Right cardiac atrium (tissue), 5 donors: ENCODE measurements at places on chromosomes 7 and 10. TPM values are rescaled to one million over a fixed set of nuclear protein-coding genes. Genes with fewer than 3 reads are reported as not detected.

GRCh38 chr10:24350070-24350921 is 141.4 kb downstream of the KIAA1217 start:
- no peak for DNase-seq

DNA sequence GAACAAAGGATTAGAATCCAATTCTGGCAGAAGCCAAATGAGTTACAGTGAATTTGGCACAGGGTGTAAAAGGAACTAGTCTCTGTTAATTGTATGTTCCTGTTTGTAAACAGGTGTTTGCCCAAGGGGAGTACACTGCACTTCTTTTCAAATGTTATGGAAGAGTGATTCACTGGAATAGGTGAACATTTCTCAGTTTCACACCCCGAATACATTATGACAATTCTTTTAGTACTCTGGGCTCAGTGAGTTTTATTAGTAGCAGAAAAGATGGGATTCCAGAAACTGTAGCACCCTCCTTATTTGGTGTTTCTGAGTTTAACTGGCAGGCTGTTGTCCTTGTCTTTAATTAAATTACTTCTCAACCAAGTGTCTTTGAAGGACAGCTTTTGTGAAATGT is 329.2 kb downstream of the BBS9 start:
- DNase-seq: no peak

GRCh38 chr7:70132852-70133690 is 534.8 kb downstream of the AUTS2 start:
- no peak for DNase-seq

GRCh38 chr7:41967156-41967555 is 264.3 kb upstream of the INHBA start:
- no peak for DNase-seq

- DNase-seq: peak; percentile 69
Measured at GRCh38 chr10:69278446-69278963, at the start of gene HK1. TSS of gene HK1 (plus strand) at chr10:69278496.

DNA sequence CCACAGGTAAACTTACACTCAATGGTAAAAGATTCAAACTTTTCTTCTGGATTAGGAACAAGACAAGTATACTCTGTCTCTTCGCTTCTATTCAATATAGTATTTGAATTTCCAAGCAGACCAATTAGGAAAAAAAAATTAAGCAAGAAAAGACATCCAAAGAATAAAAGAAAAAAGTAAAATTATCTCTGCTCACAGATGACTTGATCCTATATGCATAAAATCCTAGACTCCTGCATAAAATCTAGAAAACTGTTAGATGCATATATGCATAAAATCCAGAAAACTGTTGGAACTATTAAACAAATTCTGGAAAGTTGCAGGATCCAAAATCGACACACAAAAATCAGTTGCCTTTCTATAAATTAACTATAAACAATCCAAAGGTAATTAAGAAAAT is at the start of gene OR13A1:
OR13A1 (minus strand) TSS at position 101 of the 400 bp plus-strand sequence. CDS start 11,186 bp downstream, outside the sequence.
- DNase-seq: no peak

- peak; percentile 16 for DNase-seq
Measured at GRCh38 chr10:122060250-122060649, 71.3 kb downstream of the TACC2 start.

DNA sequence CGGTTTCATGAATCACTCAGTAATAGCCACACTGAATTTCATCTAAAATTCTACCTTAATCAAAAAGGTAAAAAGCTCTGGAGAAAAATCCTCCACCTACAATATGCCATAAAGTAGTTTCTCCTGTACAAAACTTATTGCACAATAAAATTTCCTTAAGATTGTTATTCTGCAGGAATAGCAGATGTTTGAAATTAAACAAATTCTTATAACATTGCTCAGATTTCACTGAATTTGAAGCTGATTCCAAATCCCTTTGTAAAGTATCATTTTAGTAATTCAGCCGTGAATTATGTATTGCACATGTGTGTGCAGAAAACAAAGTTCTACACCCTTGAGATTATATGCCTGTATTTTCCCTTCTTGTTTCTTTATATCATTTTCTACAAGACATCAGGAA is 123.8 kb downstream of the AMPH start:
- no peak for DNase-seq

GRCh38 chr7:43533801-43534479 is 49.0 kb upstream of the STK17A start:
- DNase-seq: no peak

DNA sequence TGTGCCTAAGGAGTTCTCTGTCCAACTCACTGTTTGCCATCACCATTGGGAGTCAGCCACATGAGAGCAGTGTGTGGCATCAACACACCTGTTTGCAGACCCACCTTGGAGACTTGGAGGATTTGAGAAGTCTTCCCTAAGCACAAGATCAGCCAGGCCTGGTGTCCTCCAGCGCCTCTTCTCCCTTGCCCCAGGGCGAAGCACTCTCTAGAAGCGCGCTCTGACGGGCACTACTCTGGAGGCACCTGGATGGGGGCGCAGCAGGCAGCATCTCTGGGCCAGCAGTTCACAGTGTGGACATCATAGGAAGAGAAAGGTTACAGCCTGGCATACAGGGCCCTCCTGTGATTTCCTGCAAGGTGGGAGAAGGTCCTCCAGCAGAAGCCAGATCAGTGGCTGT is 289.3 kb downstream of the CELF2 start:
- no peak for DNase-seq

- DNase-seq: no peak
Measured at GRCh38 chr10:66148312-66148711, 777.5 kb upstream of the LRRTM3 start.

DNA sequence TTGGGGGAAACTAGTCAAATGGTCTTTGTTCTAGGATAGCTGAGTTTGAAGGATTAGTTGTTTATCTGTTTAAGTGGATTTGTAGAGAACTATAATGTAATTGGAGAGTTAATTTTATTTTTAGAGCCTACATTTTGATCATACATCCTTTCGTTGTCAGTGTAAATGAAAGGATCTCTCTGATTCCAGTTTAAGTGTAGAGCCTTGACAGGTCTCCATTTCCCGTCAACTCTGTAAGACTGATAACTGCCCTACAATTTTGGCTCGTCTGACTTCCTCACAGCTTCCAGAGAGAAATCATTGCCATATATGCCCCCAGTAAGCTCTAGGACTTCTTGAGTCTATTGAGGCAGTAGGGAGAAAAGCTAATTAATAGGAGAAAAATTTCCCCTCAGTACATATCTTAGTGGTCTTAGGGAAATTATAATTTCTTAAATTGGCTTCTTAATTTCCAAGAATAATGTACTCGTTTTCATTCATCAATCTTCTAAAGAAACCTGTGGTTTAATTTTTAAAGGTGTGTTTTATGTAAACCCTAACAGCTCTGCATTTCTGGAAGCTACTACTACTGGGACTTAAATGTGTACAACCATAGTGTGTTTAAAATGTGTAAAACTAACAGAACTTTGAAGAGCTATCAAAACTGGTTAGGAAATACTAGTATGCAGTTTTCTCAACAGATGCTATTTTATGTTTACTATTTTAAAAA is 3.8 kb downstream of the KMT2E start:
- DNase-seq: no peak

GRCh38 chr10:113347508-113347907 is 205.3 kb upstream of the HABP2 start:
- no peak for DNase-seq

GRCh38 chr7:67913604-67914003 is 917.0 kb downstream of the TYW1 start:
- DNase-seq: no peak

DNA sequence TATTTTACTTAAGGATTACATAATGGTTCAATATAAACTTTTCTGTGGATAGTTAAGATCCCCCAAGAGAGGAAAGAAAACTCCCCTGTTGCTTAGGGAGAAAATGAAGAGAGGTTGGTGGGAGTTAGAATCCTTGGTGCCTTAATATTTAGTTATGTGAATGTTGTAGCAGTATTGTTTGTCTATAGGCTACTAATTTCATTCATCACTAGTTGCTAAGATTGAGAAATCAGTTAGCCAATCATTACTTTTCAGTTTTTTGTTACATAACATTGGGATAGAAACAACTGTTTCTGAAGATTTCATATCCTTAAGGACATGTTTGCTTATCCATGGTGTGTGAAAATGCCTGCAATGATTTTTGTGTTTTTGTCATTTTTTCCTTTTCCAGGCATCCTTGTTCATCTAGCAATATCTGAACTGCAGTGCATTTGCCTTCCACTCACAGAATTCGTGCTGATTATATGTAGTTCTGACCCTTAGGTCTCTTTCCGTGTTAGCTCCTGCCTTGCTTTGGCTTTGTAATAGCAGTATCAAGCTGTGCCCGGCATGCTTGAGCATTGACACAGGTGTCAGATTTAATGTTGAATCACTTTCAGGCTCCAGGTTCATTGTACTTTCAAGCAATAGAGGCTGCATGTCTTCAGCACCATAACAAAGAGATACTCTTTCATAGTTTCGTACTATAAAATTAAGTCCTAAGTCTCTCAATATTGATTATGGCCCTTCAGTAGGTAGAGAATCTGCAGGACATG is 85.0 kb downstream of the PODXL start:
- DNase-seq: no peak

GRCh38 chr10:5619362-5620211 is 46.8 kb downstream of the ASB13 start:
- DNase-seq: peak; percentile 59

Gene DUS4L
- total RNA-seq: 7.9 TPM

Gene EEPD1
- total RNA-seq: 6.9 TPM

Gene NXPH1
- total RNA-seq: not detected

Gene MYPN
- total RNA-seq: 81.6 TPM

Gene GATA3
- total RNA-seq: 1.0 TPM

Gene UCN3
- total RNA-seq: not detected

Gene CNPY1
- not detected for total RNA-seq

Gene CREB5
- total RNA-seq: 8.1 TPM

Gene SPDYE2
- not detected for total RNA-seq

Gene SLC39A12
- total RNA-seq: not detected

Gene ZNF467
- total RNA-seq: 10.4 TPM

Gene COBL
- total RNA-seq: 53.3 TPM

Gene CALML5
- total RNA-seq: not detected

Gene IRF5
- 4.4 TPM for total RNA-seq

Gene C7orf33
- total RNA-seq: not detected
